ENCODE measurements at places on chromosomes 4 and X. TPM values are rescaled to one million over a fixed set of nuclear protein-coding genes. Genes with fewer than 3 reads are reported as not detected.

BEND2 gene
- total RNA-seq, result not detected

ZCCHC18 gene
- 2.7 TPM for total RNA-seq

TRO gene
- 4.5 TPM for total RNA-seq

YIPF7 gene
- 0.33 TPM for total RNA-seq

PRICKLE3 gene
- total RNA-seq, result 7.2 TPM

TACR3 gene
- not detected for total RNA-seq

All from vein endothelial cell (primary cell).